ENCODE measurements at places on chromosomes 12 and 14. TPM values are rescaled to one million over a fixed set of nuclear protein-coding genes. Genes with fewer than 3 reads are reported as not detected.

- DNase-seq: no peak
Measured at GRCh38 chr14:102736956-102737355, 40.3 kb upstream of the TRAF3 start.

DNA sequence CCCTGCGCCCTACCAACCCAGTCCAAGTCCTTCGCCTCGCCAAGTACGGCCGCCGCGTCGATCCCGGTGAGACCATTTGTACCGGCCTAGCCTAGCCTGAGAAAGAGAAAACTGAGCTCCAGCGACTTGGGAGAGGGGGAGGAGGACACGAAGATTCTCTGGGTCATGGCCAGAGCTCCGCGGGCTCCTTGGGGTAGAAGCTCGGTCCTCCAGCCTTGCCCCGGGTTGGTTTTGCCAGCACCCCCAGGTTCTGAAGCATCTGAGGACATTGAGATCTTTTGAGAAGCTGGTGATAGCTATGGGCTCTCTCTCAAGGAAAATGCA, 7.3 kb downstream of the LHX5 start:
- no peak for DNase-seq

- DNase-seq: no peak
Measured at GRCh38 chr12:130266751-130267150, 70.9 kb upstream of the PIWIL1 start.

DNA sequence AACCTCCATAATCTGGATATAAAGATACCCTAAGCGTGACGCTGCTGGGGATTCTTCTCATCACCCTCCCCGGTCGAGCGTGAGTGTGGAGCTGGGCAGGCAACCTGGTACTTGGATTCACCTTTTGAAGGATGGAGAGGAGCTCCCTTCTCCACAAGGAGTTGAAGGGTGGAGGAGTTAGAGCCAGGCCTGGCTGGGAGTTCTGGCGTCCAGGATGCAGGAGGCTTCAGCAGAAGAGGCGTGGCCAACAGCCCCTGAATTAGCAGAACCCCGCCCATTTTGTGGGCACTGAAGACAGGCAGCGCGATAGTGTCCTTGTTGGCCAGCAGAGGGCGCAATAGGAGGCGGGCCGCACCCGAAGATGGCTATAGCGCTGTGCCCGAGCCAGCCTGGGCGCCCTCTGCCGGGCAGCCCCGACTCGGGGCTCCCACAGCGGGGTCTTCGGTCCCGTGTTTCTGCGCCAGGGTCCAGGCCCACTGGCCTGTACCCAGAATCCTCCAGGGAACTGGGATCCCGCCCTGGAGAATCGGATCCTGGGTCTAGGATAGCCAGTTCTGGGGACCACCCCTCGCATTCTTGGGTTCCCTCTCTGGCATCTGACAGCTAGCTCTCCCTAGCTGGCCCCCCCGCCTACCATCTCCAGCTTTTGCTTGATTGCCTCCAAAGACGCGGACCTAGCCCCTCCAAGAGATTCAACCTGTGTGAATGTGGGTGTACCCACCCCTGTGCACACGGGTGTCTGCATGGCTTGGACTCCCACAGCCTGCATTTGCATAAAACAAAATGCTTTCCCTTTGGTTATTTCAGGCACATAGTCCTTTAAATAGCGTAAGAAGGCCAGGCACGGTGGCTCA, 26.0 kb upstream of the SMUG1 start:
- DNase-seq: peak; percentile 78

DNA sequence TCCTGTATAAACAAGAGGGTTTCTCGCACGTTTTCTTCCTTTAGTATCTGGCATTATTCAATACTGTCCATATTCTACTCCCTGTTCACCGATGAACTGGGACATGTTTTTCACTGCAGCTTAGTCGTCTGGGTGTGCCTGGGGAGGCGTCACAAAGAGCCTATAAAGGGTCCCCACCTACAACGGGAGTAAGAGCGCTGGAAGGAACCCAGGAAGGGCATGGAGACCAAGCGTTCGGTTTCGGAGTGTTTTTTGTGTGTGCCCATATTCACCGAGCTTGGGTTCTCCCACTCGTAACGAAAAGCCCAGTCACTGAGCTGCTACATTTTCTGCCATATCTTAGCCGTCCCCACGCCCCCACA, 592 bp upstream of the USP15 start:
- no peak for DNase-seq

DNA sequence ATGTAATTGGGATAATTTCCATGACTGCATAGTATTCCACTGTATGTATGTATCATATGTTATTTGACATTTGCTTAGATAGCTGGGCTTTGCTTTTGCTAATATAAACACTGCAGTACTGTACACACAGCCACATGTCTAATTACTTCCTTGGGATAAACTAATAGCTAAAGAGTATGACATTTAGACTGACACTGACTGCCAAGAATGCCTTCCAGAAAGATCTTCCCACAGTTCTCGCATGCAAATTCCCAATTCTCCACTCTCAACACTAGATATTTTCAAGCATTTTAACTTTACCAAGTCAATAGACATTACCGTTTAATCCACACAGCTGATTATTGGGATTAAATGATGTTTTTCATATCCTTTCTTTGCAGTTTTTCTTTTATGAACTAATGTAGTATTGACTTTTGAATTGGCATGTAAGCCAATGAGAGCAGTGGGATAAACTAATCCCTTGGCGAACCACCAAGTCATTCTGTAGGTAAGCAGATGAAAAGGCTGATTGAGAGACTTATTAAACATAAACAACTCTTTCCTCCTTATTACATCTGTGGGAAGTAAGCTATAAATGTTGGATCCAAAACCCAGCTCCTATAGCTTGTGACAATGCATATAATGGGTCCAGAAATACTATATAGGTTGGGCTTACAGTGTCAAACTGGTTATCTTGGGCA, 55.5 kb downstream of the STON2 start:
- DNase-seq: no peak

GRCh38 chr12:4663971-4664505, 15.1 kb downstream of the NDUFA9 start:
- peak; percentile 78 for DNase-seq

DNA sequence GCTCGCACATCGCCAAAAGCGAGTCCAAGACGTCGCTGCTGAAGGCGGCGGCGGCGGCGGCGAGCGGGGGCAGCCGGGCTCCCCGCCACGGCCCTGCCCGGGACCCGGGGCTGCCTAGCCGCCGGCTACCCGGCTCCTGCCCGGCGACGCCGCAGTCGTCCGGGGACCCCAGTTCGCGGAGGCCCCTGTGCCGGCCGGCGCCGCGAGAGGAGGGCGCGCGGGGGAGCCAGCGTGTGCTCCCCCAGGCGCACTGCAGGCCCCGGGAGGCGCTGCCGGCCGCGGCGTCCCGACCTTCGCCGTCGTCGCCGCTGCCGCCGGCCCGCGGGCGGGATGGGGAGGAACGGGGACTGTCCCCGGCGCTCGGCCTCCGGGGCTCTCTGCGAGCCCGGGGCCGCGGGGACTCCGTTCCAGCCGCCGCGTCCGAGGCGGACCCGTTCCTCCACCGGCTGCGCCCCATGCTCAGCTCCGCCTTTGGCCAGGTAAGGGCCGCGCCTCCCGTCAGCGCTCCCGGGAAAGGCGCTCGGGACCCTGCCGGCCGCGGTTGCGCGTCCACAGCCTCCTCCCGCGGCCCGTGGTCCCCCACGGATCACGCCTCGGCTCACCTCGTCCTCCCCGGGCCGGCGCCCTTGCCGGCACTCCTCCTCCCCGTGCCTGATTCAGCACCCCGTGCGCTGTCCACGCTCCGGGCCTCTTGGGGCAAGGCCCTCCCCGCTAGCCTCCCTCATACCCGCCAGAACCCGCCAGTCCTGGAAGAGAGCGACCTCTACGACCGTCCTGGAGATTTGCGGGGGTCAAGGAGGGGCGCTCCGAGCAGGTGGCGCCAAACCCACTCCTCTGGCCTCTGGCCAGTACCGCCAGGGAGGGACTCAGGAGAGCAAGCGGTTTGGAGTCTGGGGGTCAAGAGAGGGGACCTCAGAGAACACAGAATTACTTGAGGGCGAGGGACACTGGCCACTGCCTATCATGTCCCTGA, 721 bp downstream of the CABP1 start:
- DNase-seq: peak; percentile 59

GRCh38 chr12:111570084-111570961, 28.8 kb downstream of the ATXN2 start:
- DNase-seq: peak; percentile 94

GRCh38 chr12:99573980-99574379, 73.6 kb upstream of the GARIN6 start:
- DNase-seq: no peak

- DNase-seq: no peak
Measured at GRCh38 chr14:49446801-49447200, 139.4 kb downstream of the RPS29 start.

DNA sequence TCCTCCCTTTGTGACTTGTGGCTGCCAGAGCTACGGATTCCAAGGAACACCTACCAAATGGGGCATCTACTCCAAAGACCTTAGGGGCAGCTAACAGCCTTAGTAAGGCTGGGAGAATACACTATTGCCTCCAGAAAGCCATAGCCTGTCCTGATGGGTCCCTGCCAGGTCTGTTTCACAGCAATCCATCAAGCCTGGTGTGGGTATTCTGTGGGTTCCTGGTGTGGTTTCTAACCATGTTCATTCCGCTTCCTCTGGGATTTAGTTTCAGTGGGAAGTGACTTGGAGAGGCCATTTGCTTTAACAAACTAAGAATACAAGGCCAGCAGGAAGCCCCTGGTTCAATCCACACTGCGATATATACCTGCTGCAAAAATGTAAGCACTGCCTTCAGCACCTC, 220.5 kb downstream of the FOXN3 start:
- peak; percentile 47 for DNase-seq

GRCh38 chr14:89352976-89353765, 63.9 kb downstream of the FOXN3 start:
- DNase-seq: no peak

- DNase-seq: peak; percentile 69
Measured at GRCh38 chr12:75658901-75659823, 147.8 kb upstream of the KRR1 start.

DNA sequence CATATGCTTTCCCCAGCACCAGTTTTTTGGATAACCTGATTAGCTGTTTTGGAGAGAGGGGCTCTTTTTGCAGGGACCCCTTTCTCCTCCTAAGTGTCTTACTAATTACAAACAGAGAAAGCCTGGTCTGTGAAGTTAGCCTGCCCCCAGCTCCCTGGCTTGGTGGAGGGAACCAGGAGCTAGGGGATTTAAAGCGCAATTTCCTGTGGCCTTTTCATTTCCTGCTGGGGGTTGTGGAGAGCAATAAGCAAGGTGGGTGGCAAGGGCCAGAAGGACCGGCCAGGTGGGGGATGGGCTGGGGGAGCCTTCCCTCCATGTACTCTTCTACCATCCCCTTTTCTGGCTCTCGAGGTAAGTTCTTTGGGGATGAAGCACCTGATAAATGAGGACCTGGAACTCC, 4.1 kb upstream of the CISTR start:
- no peak for DNase-seq

Gene INSM2
- not detected for total RNA-seq
